ENCODE measurements at places on chromosomes 2 and 18.

DNA sequence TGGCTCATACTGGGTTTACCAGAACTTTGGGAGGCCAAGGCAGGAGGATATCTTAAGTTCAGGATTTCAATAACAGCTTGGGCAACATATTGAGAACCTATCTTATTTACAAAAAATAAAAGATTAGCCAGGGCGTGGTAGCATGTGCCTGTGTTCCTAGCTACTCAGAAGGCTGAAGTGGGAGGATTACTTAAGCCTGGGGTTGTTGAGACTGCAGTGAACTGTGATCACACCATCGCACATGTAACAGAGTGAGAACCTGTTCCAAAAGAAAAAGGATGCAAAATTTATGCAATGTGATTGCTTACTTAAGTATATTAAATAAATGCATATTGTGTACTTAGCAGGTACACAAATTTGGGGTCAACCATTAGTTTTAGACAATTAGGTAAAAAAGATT is 768.9 kb upstream of the CDH7 start:
- DNase-seq: no peak

- DNase-seq: no peak
Observed at GRCh38 chr2:165793161-165793778, 777 bp downstream of the GALNT3 start.

- DNase-seq: no peak
Observed at GRCh38 chr2:205633994-205634393, 48.3 kb upstream of the NRP2 start.

- no peak for DNase-seq
Observed at GRCh38 chr2:164597983-164598382, 23.3 kb downstream of the GRB14 start.

- DNase-seq: no peak
Observed at GRCh38 chr18:56468396-56468795, 170.0 kb downstream of the TXNL1 start.

DNA sequence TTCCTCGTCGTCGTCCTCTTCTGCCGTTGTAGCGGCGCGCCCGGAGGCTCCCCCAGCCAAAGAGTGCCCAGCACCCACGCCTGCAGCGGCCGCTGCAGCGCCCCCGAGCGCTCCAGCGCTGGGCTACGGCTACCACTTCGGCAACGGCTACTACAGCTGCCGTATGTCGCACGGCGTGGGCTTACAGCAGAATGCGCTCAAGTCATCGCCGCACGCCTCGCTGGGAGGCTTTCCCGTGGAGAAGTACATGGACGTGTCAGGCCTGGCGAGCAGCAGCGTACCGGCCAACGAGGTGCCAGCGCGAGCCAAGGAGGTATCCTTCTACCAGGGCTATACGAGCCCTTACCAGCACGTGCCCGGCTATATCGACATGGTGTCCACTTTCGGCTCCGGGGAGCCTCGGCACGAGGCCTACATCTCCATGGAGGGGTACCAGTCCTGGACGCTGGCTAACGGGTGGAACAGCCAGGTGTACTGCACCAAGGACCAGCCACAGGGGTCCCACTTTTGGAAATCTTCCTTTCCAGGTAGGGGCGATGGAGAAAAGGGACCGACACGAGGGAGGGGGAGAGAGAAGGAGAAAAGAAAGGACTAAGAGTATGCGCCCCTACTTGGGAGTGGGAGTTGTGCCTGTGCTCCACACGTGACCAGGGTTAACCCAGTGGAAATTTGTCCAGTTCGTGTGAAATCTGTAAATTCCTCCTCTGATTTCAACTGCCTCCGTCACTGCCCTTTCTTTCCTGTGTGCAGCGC is 800 bp downstream of the HOXD13 start:
- DNase-seq: peak; percentile 61

DNA sequence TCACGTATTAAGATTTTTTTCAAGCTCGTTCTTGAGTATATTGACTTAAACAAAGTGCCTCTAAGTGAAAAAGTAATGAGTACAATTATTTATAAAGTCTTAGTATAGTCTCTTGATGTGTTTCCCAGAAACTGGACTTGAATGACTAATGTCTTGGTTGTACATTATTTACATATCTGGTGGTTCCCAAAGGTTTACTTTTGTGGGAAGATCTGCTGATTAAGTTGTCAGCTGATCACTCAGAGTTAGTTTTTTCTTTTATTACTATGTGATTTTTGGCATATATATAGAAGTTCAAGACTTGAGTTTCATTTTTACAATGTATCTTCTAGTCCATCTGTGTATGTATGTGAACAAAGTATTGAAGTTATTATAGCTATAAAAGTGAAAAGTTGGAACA is 29.5 kb downstream of the RNF144A start:
- DNase-seq: no peak

GRCh38 chr2:397521-397920 is 109.6 kb upstream of the ALKAL2 start:
- DNase-seq: no peak

DNA sequence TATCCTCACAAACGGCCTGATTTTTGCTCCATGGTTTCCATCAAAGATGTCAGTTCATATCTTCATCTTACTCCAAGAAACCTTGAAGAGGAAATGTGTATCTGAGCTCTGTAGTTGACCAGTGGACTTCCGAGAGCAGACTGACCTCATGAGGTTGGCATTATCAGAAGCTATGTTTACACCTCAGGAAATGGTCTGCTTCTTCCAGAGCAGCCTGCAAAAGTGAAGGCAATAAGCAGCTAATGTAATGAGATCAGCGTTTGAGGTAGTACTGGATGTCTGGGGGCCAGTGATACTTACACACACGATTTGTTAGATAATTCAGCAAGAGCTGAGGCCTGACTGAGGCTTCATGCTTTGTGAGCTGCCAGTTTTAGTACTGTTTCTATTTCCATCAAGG is 189.7 kb downstream of the LRRTM1 start:
- no peak for DNase-seq

DNA sequence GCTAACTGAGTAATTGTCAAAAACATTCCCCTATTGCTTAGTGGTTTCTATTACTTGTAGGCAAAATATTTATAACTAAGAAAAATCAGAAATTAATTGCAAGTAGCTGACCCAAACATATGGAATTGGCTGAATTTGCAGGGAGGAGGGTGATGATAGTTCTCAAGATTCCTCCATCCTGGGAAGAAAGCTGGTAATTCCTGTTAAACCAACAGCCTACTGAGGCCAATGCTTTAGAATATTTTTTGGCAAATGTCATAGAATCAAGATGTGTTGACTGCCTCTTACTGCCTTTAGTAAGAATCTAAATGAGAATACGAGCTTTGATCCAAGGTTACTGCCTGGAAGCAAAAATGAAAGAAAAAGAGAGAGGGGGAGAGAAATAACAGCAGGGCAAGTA is 120.0 kb downstream of the COL6A3 start:
- no peak for DNase-seq

- no peak for DNase-seq
Observed at GRCh38 chr2:229196448-229196847, 74.6 kb downstream of the PID1 start.

- no peak for DNase-seq
Observed at GRCh38 chr2:234111523-234111922, 61.0 kb downstream of the SPP2 start.

DNA sequence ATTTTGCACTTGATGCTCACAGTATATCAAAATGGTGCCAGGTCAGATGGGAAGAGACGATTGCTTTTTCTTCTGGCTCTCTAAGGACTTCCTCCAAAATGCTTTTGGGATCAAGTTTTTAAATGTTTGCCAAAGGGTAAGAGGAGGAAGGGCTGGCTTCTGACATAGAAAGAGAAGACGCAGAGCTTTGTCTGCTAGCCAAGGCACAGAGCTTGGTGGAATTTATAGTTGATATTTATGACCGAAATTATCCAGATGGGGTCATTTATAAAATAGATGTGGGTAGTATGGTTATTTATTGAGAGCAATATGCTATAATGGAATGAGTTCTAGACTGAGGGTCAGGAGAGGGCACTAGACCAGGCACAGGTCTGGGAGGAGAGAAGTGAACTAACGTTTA is 193.3 kb downstream of the FSHR start:
- DNase-seq: no peak

- no peak for DNase-seq
Observed at GRCh38 chr2:145615626-145616025, 1095.7 kb upstream of the ZEB2 start.

DNA sequence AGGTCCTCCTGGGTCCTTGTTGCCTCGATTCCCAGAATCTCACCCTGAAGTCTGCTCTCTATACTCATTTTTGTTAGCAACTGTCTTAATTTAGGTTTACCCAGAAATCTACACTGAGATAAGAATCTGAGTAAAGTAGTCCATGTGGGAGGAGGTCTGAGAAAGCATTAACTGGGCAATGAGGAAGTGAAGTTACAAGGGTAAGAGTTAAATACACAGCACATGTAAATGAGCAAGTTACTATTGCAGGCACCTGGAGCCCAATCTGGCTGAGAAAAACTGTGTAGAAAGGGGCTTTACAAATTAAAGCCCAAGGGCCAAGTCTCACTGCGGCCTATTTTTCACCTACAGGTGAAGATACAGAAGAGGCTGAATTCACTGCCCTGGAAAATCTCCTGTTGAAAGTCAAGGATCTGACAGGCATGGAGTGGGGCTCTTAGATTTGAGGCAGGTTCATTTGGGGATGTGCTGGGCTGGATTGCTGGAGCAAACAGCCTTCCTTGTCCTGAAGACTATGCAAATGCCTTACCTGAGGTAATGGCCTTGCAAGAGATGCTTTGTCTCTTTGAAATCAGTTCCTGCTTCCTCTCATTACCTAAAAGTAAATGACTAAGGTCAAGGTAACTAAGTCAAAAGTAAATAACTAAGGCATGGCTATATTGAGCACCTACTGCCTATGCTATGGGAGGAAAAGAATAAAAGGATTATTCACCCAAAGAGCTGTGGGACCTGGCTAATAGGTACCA is 84.4 kb upstream of the DYNAP start:
- DNase-seq: no peak

- DNase-seq: no peak
Observed at GRCh38 chr2:31980674-31981356, 30.0 kb downstream of the MEMO1 start.

- DNase-seq: no peak
Observed at GRCh38 chr2:106275971-106276370, 81.9 kb upstream of the UXS1 start.

DNA sequence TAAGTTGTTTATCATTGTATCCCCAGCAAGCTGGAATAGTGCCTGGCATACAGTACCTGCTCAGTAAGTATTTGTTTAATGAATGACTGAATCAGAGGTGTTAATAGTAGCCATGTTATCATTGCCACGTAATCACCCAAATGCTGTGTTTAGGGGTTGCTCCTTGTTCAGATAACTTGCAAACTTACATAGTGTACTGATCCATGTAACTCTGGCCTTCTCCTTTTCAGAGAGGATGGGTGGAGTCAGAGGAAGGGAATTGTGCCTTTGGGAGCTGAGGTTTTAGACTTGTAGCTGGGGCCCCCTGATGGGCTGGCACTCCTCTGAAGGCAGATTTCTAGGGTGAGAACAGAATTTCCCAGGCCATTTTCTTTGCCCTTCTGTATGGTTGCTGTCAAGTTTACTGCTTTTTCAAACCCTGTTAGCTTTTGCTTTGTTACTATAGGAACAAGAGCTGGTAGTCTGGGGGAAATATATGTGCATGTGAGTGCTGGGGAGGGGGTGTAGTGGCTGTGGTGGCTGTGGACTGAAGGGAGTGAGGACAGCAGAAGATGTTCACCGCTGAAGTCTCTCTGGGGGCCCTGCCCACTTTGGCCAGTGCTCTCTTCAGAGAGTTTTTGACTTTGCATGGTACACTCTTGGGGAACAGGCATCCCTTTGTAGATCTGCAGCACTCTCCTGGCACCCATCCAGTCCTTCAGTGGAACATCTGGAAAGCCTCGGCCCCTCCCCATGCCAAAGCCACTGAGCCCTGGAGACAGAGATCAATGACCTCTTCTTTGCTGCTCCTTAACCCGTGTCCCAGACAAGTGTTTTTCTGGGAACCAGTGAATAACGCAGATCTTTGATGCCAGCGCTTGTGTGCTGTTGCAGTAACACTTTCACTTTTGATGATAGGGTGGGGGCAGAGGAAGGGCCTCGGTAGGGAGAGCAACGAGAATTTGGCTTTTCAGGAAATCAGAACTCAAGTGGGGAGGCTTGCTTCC is 209.0 kb downstream of the PRKCE start:
- no peak for DNase-seq

DNA sequence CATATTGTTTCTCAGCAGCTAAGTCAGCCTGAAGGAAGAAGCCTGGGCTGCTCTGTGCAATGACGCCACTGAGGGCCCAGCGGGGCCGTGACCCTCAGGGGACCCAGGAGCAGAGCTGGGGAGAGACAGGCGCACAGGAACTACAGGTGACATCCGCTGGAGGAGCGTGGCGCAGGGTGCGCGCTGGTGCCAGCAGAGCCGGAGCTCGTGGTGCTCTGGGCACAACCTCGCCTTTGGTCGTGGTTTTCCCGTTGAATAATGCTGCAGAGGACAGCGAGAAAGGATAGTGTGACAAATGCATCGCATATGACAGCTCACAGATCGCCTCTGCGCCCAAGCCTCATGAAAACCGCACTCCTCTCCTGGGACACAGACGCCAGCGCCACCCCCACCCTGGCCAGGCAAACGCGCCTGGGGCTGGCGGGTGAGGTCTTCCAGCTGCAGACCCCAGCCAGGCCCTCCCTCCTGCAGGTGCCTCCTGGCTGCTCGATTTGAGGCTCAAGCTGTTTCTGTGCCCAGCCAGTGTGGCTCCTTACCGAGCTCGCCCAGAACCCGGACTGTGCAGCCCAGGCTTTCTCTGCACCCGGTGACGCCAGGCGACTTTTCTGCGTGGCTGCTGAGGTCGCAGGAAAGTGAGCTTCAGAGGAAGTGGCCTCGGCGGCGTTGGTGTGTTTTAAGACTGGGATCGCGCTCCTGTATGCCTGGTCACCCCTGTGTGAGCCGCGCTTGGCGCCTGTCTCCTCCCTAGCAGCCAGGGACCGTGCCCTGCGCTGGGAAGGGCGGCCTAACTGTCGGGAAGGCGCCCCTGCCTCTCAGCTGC is 583.1 kb upstream of the HS6ST1 start:
- DNase-seq: no peak

DNA sequence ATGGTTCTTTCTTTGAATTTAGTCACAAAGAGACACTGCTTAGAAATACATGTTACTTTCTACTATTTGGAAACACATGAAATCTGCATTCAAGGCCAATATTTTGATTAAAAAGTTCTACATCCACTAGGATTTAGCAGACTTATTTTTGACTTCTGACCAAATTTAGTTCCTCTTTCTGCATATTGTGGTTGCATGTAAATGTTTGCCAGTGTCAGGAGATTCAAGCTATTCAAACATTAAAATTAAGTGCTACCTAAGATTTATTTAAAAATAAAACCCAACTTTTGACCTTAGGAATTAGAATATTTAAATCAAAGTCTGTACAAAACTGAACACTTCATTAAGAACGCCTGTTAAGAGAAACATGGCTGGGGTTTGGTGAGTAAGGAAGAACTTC is 891.1 kb downstream of the CPS1 start:
- DNase-seq: no peak

DNA sequence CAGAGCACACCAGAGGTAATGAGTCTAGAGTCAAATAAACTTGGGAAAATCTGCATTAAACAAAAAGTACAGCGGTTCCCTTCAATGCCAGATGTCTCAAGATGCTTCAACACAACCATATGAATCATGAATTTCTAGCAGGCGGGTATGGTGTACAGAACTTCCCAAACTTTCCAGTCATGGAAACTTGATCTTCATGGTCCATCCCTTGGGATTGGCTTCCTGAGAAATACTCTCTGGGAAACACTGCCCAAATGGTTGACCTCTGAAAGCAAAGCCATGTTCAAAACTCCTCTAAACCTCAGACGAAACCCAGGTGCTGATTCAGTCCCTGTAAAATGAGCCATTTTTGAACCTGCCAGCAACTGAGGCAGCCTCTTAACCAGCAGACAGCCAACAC is 16.4 kb upstream of the TMEM247 start:
- DNase-seq: no peak

- DNase-seq: no peak
Observed at GRCh38 chr18:32360682-32361345, 109.9 kb downstream of the GAREM1 start.

Data from activated effector memory CD4-positive, alpha-beta T cell treated with anti-CD3 and anti-CD28 coated beads, Interleukin-2, amount 50 U/mL, for 16 hours (primary cell).